H9 (cell line): ENCODE measurements at places on chromosomes 3 and 15. TPM values are rescaled to one million over a fixed set of nuclear protein-coding genes. Genes with fewer than 3 reads are reported as not detected.
A peak's percentile ranks its signal among the peaks of the same experiment; 100 is the strongest.

Gene AMIGO3
- 3.0 and 3.8 TPM in 2 replicates for total RNA-seq

DNA sequence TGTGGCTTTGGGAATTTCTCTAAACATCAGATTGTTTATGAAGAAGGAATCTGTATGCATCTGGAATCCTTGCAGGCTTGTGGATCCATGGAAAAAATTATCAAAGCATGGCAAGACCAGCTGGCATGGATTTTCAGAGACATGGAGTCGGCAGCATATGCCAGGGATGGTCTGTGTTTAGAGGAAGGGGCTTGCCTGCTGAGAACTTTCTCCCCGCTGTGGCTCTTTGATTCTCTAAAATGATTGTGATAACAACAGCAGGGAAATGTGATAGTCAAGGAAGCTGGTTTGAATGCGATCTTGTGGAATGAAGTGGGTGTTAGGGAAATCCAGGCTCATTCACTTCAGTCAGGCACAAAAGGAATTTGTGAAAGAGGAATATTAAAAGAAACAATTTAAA, 245.7 kb upstream of the THRB start:
- no peaks in the 10 kb centered on the region for H3K27me3 ChIP-seq
- 0 out of 2 replicates have a peak, but pooled peaks cover 3% of the 10 kb centered on the region for H3K4me1 ChIP-seq
- DNase-seq: no peak

GRCh38 chr15:62465173-62465572, 300.1 kb upstream of the C2CD4B start:
- H3K27me3 ChIP-seq: no peaks in the 10 kb centered on the region
- H3K4me3 ChIP-seq: peak overlapping the region; percentile 66
- peaks cover 3% of the 10 kb centered on the region; the same call in 1 of the 2 replicates for H3K36me3 ChIP-seq
- peaks cover 12% of the 10 kb centered on the region for H3K4me1 ChIP-seq

DNA sequence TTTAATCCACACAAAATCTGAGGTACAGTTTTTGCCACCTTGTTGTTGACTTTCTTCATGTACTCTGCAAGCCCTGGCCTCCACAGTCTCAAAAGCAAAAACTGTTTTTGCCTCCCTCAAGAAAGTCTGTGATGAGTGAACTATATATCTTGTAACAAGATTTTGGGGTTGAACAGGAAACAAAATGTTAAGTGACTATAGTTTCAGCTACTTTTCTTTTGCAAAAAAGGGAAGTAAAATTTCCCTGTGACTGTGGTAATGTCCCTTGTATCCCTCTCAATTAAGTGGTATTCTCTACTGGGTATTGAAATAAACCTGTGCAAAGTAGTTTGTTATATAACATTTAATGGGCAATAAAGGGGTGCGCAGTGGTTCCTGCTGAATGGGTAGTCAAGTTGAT, 21.3 kb upstream of the SCAANT1 start:
- H3K36me3 ChIP-seq: no peaks in the 10 kb centered on the region
- no peaks in the 10 kb centered on the region for H3K27me3 ChIP-seq
- H3K4me3 ChIP-seq: no peak overlapping the region
- no peak for DNase-seq
- no peak overlapping the region for H3K27ac ChIP-seq

GRCh38 chr3:52330194-52330805, 14.2 kb downstream of the DNAH1 start:
- no peaks in the 10 kb centered on the region for H3K36me3 ChIP-seq
- H3K4me3 ChIP-seq: no peak overlapping the region; the same call in 2 of the 3 replicates
- H3K4me1 ChIP-seq: no peaks in the 10 kb centered on the region

Gene PLA2G4E
- not detected in 2 replicates for total RNA-seq

DNA sequence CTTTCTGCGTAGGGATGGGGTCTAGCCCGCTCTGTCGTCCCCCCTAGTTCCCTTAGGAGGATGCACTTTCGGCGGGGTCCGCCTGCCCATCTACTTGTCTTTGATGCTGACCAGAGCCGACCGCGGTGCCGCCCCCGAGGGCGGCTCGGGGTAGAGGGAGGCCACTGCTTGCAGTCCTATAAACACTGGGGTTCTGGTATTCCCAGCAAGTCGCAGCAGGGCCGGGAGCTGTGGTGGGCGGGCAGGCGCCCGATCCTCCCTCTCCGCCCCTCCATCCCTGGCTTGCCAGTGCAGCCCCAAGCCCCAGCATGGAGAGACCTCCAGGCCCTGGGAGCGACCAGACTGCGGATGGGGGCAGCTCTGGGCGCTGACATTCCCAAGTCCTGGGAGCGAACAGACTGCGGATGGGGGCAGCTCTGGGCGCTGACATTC, 830 bp downstream of the SEMA4B start:
- H3K4me3 ChIP-seq: peak overlapping the region; percentile 90
- H3K4me1 ChIP-seq: peaks cover 6% of the 10 kb centered on the region; the same call in 1 of the 2 replicates
- H3K36me3 ChIP-seq: peaks cover 5% of the 10 kb centered on the region; the same call in 1 of the 3 replicates
- DNase-seq: no peak

Gene ADCY5
- 5.0 and 6.1 TPM in 2 replicates for total RNA-seq

Gene SRP14
- 200 and 208 TPM in 2 replicates for total RNA-seq

Gene GOLGA8G
- not detected in 2 replicates for total RNA-seq

DNA sequence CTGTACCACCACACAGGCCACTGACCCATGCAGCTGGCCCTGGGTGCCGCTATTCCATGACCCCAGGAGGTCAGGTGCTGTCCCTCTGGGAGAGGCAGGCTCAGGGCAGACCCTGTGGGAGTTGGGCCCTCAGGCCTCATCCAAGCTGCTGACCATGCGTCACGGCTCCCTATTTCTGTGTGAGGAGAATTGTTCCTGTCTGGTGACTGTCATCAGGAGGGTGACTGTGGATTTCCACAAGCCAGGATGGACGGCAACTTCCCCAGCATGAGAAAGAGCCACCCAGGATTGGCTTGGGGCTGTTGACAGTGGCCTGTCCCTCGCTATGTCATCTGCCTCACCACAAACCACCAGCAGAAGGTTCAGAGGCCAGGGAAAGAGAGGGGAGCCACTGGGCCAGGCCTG, 41.4 kb downstream of the ZDHHC19 start:
- no peak overlapping the region for H3K4me3 ChIP-seq
- no peak for DNase-seq
- no peaks in the 10 kb centered on the region for H3K36me3 ChIP-seq
- H3K27ac ChIP-seq: no peak overlapping the region
- no peaks in the 10 kb centered on the region for H3K4me1 ChIP-seq

DNA sequence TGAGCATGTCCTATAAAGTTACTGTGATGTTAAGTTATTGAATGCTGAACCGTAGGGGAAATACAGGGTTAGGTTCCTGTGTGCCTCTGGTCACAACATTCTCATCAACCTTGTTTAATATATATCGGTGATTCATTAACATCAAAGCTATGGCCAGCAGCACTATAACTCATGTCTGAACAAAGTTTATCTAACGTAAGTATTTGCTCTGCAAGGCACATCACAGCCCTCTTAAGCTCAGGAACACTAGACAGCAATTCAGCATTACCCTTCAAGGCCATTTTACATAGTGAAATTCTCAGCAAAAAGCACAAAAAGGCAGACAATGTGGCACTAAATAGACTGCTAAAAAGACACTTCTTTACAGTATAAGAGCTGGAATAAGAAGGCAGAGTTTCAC, 48.2 kb upstream of the FNDC3B start:
- no peak for DNase-seq
- no peak overlapping the region for H3K27ac ChIP-seq
- no peaks in the 10 kb centered on the region for H3K4me1 ChIP-seq
- no peaks in the 10 kb centered on the region for H3K27me3 ChIP-seq
- no peaks in the 10 kb centered on the region; the same call in 1 of the 2 replicates for H3K36me3 ChIP-seq
- no peak overlapping the region for H3K4me3 ChIP-seq

Gene DNAJA4
- total RNA-seq: 0.13 and 0.35 TPM in 2 replicates

- no peak for DNase-seq
- no peak overlapping the region for H3K27ac ChIP-seq
- H3K4me3 ChIP-seq: no peak overlapping the region
- H3K27me3 ChIP-seq: no peaks in the 10 kb centered on the region
These were observed 18.8 kb downstream of the APH1B start for GRCh38 chr15:63296195-63296594.

GRCh38 chr15:35712956-35713355, 167.0 kb upstream of the DPH6 start:
- H3K4me3 ChIP-seq: no peak overlapping the region
- H3K27me3 ChIP-seq: no peaks in the 10 kb centered on the region
- no peaks in the 10 kb centered on the region; the same call in 2 of the 3 replicates for H3K36me3 ChIP-seq
- H3K4me1 ChIP-seq: no peaks in the 10 kb centered on the region; the same call in 1 of the 2 replicates
- no peak overlapping the region for H3K27ac ChIP-seq

DNA sequence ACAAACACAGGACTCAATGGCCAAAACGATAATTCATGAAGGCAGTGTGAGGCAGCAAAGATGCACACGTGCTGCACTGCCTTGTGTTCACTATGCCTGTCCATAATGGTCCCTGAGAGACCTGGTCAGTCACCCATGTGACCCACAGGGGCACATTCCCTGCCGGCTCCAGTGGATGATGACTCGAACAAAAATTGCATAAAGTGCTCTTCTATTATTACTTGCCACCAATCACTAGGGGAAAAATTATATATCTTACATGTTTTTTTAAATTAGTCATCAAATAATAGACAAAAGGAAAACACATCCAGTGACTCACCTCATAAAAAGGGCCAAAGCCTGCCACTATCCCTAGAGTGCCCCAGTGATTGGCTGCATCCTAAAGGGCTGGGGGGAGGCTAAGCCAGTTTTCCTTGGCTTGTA, 47.5 kb downstream of the UBP1 start:
- H3K36me3 ChIP-seq: peaks cover 87% of the 10 kb centered on the region
- no peak overlapping the region for H3K27ac ChIP-seq
- DNase-seq: no peak
- H3K4me1 ChIP-seq: peaks cover 2% of the 10 kb centered on the region; the same call in 1 of the 2 replicates
- H3K27me3 ChIP-seq: no peaks in the 10 kb centered on the region

DNA sequence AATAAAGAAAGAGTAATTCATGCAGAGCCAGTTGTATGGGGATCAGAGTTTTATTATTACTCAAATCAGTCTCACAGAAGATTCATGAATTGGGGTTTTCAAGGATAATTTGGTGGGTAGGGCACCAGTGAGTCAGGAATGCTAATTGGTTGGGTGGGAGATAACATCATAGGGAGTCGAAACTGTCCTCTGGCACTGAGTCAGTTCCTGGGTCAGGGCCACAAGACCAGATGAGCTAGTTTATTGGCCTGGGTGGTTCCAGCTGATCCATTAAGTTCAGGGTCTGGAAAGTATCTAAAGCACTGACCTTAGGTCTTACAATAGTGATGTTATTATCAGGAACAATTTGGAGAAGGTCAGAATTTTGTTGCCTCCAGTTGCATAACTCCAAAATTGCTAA, 998.6 kb upstream of the EPHA6 start:
- H3K36me3 ChIP-seq: no peaks in the 10 kb centered on the region
- no peak for DNase-seq
- H3K27ac ChIP-seq: no peak overlapping the region
- no peak overlapping the region for H3K4me3 ChIP-seq
- H3K27me3 ChIP-seq: no peaks in the 10 kb centered on the region

Gene JAGN1
- total RNA-seq: 33.5 and 34.0 TPM in 2 replicates

Gene CPN2
- not detected in 2 replicates for total RNA-seq

Gene FBN1
- total RNA-seq: 3.6 and 4.9 TPM in 2 replicates

DNA sequence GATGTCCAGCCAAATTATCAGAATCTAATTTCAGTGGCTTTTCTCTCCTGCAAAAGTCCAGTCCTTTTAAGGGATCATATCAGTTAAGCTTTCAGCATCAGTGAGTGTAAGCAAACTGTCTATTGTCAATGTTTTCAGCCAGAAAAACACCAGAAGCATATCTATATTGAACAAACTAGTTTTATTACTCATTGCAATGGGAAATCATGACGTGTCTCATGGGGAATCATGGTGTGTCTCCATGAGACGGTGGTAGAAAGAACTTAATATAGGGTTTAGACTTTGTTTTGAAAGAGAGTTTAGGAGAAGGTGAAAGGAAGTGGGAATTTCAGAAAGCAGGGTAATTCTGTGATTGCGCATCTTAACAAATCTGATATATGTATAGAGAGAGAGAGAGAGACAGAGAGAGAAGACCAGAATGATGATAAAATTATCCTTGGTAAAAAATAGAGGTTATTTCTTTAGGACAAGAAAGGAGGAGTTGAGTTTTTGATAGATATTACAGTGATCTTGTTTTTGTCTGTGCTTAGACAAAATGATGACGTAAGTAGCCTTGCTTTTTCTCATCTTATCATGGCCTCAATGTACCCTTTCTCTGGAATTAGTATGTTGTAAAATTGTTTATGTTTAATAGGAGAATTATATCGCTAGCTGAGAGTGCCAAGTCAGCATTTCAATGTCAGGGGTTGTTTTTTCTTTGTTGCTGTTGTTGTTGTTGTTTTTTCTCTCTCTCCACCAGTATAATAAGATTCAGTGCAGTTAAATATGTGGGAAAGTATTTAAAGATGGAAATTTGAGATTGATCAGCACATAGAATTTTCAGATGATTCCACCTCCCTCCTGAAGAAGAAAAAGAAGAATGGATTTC, 129.9 kb upstream of the OSTN start:
- no peak overlapping the region for H3K4me3 ChIP-seq
- no peaks in the 10 kb centered on the region for H3K36me3 ChIP-seq
- H3K4me1 ChIP-seq: no peaks in the 10 kb centered on the region
- H3K27me3 ChIP-seq: no peaks in the 10 kb centered on the region

Gene EPHB1
- total RNA-seq: 2.8 and 3.0 TPM in 2 replicates

Gene ARMC8
- 54.7 and 63.6 TPM in 2 replicates for total RNA-seq

DNA sequence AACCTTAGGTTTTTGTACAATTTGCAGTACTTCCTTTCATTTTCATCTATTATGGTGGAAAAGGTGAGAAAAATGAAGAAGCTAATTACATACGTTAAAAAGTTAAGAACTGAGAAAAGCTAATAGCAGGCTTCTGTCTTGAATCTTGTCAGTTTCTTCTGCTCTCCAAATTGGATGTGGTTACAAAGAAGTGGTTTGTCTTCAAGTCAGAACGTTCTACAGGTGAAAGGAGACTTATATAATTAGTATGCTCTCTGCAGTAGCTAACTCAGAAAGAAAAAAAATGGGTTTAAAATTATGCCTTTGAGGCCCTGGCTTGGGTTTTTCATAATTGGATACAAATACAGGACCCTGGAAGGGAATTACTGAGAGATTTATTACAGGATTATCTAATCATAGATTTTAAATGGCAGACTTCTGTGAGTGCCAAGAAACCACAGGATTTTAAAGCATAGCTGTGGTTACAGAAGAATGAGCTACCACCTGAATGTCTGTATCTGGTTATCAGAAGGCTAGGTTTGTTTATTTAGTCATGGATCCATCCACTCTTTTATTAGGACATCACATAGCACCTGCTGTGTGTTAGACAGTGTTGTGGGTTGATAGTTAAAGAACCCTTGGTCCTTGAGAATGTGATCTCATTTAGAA, 528.1 kb upstream of the MCTP2 start:
- H3K4me3 ChIP-seq: no peak overlapping the region
- DNase-seq: no peak
- H3K4me1 ChIP-seq: no peaks in the 10 kb centered on the region

GRCh38 chr3:84820126-84820525, 138.7 kb upstream of the CADM2 start:
- H3K4me3 ChIP-seq: no peak overlapping the region
- no peaks in the 10 kb centered on the region for H3K4me1 ChIP-seq
- no peaks in the 10 kb centered on the region for H3K27me3 ChIP-seq
- no peak overlapping the region for H3K27ac ChIP-seq
- H3K36me3 ChIP-seq: peaks cover 29% of the 10 kb centered on the region

Gene TMEM41A
- total RNA-seq: 23.3 and 23.9 TPM in 2 replicates
